ENCODE measurements at places on chromosomes 5 and 9.

GRCh38 chr5:1860949-1861348, 21.8 kb downstream of the IRX4 start:
- peaks cover 5% of the 10 kb centered on the region for H3K27me3 ChIP-seq
- no peaks in the 10 kb centered on the region for H3K4me1 ChIP-seq
- H3K4me3 ChIP-seq = no peak overlapping the region
- no peak for DNase-seq

GRCh38 chr5:139882961-139883539, 87.4 kb downstream of the PSD2 start:
- H3K27me3 ChIP-seq = peaks cover 8% of the 10 kb centered on the region
- no peak for DNase-seq
- H3K36me3 ChIP-seq = no peaks in the 10 kb centered on the region
- H3K4me1 ChIP-seq = no peaks in the 10 kb centered on the region
- no peak overlapping the region for H3K4me3 ChIP-seq

DNA sequence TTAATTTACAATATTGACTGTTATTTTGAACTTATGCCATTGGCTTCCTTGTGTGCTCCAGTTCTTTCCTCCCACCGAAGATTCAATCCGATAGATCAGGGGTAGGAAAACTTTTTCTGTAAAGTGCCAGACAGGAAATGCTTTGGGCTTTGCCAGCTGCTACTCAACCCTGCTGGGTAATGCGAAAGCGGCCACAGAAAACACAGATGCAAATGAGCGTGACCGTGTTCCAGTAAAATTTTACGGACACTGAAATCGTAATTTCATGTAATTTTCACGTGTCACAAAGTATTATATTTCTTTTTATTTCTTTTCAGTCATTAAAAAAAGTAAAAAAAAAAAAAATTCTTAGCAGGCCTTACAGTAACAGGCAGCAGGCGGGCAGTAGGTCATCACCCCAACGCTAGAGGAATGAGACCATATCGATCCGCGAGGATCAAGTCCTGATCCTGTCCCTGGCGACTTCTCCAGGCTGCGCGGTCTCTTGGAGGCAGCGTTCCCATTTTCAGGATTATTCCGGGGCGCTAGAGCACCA, 599 bp downstream of the NMRK1 start:
- peaks cover 3% of the 10 kb centered on the region for H3K36me3 ChIP-seq
- peak overlapping the region; percentile 96 for H3K4me3 ChIP-seq
- H3K27me3 ChIP-seq = peaks cover 7% of the 10 kb centered on the region
- H3K27ac ChIP-seq = peak overlapping the region; percentile 94

GRCh38 chr9:37382161-37382981, 40.1 kb upstream of the GRHPR start:
- H3K36me3 ChIP-seq = peaks cover 5% of the 10 kb centered on the region
- H3K4me3 ChIP-seq = no peak overlapping the region
- DNase-seq = no peak
- H3K27ac ChIP-seq = no peak overlapping the region

- H3K27ac ChIP-seq = peak overlapping the region; percentile 52
- peaks cover 4% of the 10 kb centered on the region for H3K36me3 ChIP-seq
- peaks cover 9% of the 10 kb centered on the region for H3K27me3 ChIP-seq
- no peak for DNase-seq
Observed at GRCh38 chr9:125142560-125143376, 560 bp downstream of the SCAI start.

DNA sequence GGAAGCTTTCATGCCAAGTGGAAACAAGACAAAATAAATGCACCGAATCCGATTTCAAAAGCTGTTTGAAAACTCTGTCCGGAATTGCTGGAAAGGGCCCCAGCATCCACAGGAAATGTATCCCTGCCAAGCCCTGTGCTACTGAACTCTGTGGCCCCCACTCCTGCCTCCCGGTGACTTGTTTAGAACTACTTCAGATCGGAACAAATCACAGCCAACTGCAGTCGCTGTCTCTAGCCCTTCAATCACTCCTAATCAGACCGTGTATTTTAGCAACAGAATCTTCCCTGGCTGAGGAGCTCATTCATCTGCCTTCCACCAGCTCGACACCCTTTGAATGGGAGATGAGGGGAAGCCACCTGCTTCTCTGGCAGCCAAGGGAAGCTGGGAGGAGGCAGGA, 94.1 kb downstream of the KCNIP1 start:
- peaks cover 18% of the 10 kb centered on the region for H3K4me1 ChIP-seq
- no peak overlapping the region for H3K27ac ChIP-seq
- H3K36me3 ChIP-seq = no peaks in the 10 kb centered on the region

DNA sequence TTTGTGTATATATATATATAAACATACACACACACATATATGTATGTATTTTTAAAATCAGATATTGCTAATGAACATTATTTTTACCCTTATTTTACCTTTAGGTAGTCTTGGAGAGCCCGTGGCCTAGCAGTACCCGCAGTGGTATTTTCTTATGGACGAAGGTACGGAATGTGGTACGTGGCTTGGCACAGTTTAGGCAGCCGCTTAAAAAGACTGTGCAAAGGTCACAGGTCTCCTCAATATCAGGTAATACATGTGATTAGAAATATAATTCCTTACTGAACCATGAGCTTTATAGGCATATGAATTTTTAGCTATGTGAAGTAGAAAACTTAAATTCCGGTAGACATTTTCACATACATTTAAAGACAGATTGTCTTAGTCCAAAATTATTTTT, 43.9 kb downstream of the RPS6 start:
- H3K4me1 ChIP-seq = no peaks in the 10 kb centered on the region
- DNase-seq = no peak
- no peaks in the 10 kb centered on the region for H3K27me3 ChIP-seq
- H3K27ac ChIP-seq = no peak overlapping the region
- H3K4me3 ChIP-seq = no peak overlapping the region

- no peak overlapping the region for H3K27ac ChIP-seq
- H3K4me1 ChIP-seq = peaks cover 22% of the 10 kb centered on the region
- no peak overlapping the region for H3K4me3 ChIP-seq
Observed at GRCh38 chr9:127574072-127574993, 37.7 kb upstream of the STXBP1 start.

DNA sequence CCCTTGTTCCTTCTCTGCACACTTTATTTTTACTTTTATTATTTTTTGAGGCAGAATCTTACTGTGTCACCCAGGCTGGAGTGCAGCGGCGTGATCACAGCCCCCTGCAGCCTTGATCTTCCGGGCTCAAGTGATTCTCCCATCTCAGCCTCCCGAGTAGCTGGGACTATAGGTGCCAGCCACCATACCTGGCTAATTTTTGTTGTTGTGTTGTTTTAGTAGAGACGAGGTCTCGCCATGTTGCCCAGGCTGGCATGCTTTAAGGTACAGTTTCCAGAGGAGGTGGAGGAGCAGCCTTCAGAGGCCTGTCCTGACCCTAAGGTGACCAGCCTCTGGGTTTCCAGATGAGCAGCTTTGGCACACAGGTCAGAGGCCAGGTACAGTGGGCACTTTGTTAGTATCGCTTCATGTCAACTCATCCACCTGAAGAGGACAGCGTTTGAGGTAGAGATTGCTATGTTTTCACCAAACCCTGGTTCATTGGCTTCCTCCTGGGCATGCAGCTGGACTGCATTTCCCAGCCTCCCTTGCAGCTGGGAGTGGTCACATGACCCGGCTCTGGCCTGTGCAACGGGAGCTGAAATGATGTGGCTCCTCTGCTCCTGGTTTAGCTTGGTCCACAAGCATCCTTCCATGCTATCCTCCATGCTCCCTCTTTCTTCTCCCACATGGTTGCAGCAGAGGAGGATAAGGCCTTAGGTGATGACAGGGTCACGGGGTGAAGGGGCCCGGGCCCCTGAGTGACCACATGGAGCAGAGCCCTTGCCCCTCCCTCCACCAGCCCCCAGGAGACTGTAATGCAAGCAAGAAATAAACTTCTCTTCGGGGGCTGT, 139.3 kb upstream of the IER5L start:
- no peak overlapping the region for H3K27ac ChIP-seq
- peaks cover 5% of the 10 kb centered on the region for H3K4me1 ChIP-seq
- no peak overlapping the region for H3K4me3 ChIP-seq

DNA sequence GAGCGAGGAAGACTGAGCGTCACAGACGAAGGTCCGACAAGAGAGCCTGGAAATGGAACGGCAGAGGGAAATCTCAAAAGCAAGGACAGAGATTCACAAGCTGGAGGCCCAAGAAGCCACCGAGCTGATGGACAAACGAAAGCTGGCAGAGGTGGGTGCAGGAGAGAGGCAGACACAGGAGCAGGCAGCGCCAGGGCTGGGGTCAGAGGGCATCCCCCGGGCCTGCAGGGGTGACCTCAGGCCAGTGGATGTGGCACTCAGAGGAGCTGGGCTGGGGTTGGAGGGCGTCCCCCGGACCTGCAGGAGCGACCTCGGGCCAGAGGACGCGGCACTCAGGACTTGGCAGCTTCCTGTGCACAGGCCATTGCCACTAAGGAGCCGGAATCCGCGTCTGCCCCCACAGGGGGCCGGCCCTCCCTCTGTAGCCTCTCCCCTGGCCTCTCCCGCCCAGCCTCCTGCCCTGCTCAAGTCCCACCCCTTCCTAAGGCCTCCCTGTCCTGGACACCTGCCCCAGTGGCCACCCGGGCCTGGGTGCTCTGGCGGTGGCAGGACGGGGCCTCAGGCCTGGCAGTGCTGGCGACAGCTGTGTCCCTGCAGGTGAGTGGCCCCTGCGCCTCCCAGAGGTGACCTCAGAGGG, 40.4 kb downstream of the EXD3 start:
- H3K36me3 ChIP-seq = peaks cover 3% of the 10 kb centered on the region
- peaks cover 12% of the 10 kb centered on the region for H3K27me3 ChIP-seq
- peaks cover 4% of the 10 kb centered on the region for H3K4me1 ChIP-seq
- H3K4me3 ChIP-seq = no peak overlapping the region

DNA sequence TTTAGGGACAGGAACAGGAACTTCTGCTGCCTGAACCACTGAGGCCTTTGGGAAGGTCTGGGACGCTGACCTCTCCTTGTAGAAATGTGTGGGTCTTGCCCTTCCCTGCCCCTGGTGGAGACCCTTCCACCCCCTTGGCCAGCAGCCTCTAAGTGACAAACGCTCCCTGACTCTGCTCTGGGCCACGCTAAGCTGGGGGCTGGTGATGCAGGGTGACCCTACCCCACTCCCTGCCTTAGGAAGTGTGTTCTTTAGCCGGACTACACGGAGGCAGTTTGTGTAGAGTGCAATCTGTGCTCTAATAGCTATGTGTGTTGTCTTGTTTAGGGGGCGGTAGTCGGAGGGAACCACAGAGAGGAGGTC, 123.0 kb downstream of the COL23A1 start:
- no peak for DNase-seq
- no peak overlapping the region for H3K4me3 ChIP-seq
- peaks cover 37% of the 10 kb centered on the region for H3K4me1 ChIP-seq

GRCh38 chr9:86902586-86902985, 44.7 kb downstream of the GAS1 start:
- DNase-seq = peak; percentile 11
- H3K4me3 ChIP-seq = peak overlapping the region; percentile 87
- peaks cover 9% of the 10 kb centered on the region for H3K4me1 ChIP-seq
- H3K27me3 ChIP-seq = no peaks in the 10 kb centered on the region
- H3K27ac ChIP-seq = no peak overlapping the region

GRCh38 chr5:93704996-93705395, 36.4 kb downstream of the POU5F2 start:
- no peaks in the 10 kb centered on the region for H3K4me1 ChIP-seq
- DNase-seq = no peak
- H3K36me3 ChIP-seq = no peaks in the 10 kb centered on the region
- no peak overlapping the region for H3K4me3 ChIP-seq

DNA sequence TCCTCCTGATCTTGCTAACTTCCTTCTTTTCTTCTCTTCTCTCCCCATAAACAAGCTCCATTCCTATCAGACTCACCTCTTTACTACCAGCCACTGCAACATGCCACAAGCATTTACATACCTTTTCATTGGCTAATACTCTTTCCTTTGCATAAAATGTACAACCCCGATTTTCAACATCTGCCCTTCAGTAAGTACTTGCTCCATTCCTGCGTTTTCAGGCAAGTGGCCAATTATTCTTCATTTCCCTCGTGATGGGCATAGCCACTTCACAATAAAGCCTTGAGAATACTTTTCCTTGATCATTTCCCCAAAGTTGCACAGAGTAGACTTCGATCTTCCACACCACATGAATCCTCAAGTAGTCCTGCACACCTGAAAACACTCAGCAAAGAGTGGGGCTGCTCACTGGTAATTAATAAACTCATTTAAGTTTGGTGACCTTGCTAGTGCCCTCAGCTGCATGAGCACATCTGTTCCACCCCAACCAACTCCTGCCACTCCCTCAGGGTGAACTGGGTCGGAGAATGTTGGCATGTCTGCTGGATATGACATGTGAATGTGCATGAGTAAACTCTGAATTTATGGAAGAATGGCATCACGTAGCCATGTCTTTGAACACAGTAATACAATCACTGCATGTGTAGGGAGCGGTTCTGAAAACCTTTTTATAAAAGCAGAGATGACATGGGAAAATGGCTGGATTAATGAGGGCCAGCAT, 535.8 kb downstream of the SEMA5A start:
- no peak overlapping the region for H3K4me3 ChIP-seq
- DNase-seq = no peak
- no peaks in the 10 kb centered on the region for H3K27me3 ChIP-seq
- no peak overlapping the region for H3K27ac ChIP-seq

DNA sequence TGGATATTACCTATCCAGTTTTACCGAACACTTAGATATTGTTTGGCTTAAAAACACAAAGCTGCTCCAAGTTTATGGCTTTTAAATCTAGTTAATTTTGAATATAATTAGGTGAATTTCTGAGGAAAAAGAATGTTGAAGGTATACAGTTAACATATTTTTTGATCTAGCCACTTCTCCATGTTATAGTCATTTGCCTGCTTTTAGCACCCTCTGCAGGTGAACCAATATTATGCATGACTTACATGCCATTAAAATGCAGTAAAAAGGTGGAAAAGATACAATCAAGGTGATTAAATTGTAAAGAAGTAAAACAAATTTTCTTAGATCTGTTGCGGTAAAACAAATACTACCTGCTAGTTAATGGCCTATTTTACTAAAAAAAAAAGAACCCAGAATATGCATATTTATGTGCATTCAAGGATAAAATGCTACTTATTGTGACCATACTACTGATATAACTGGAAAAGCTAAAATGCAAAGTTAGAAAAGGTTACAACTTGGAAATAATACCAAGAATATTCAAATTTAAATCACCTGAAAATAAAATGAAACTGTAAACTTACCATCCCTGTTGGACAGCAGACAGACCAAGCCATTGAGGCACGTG, 132.1 kb downstream of the AP3B1 start:
- peak; percentile 31 for DNase-seq
- H3K4me3 ChIP-seq = no peak overlapping the region
- H3K36me3 ChIP-seq = peaks cover 6% of the 10 kb centered on the region
- no peaks in the 10 kb centered on the region for H3K27me3 ChIP-seq
- no peak overlapping the region for H3K27ac ChIP-seq

GRCh38 chr9:87212605-87213021, 265.3 kb upstream of the GAS1 start:
- H3K27me3 ChIP-seq = no peaks in the 10 kb centered on the region
- no peaks in the 10 kb centered on the region for H3K36me3 ChIP-seq

DNA sequence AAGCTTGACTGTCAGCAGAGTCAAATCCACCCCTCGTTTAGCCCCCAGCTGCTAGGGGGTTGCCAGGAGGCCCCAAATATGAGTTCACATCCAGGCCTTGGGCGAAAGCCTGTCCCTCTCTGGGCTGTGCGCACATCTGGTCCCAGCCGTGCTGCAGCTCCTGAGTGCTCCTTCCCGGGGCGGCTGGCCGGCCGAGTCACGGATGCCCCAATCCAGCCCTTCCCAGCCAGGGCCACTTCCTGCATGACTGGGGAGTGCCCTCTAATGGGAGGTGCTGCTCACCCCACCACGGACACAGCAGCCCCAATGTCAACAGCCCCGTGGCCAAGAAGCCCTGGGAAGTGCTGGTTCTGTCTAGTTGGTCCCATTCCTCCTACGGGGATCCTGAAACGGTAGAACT, 103.5 kb upstream of the FCN2 start:
- H3K27ac ChIP-seq = no peak overlapping the region
- H3K4me3 ChIP-seq = no peak overlapping the region
- no peaks in the 10 kb centered on the region for H3K4me1 ChIP-seq
- peaks cover 1% of the 10 kb centered on the region for H3K27me3 ChIP-seq
